ENCODE measurements at places on chromosomes 5 and 9. TPM values are rescaled to one million over a fixed set of nuclear protein-coding genes. Genes with fewer than 3 reads are reported as not detected.

- DNase-seq = no peak
Measured at GRCh38 chr5:170361116-170361515, 28.1 kb downstream of the KCNMB1 start.

GRCh38 chr9:101121836-101122399 is 93.4 kb downstream of the PLPPR1 start:
- DNase-seq = no peak

The ENTR1 gene
- 44.0 TPM for total RNA-seq

GRCh38 chr9:118975736-118976135 is 393.5 kb downstream of the BRINP1 start:
- no peak for DNase-seq

The GGTA1 gene
- 3.1 TPM for total RNA-seq

DNA sequence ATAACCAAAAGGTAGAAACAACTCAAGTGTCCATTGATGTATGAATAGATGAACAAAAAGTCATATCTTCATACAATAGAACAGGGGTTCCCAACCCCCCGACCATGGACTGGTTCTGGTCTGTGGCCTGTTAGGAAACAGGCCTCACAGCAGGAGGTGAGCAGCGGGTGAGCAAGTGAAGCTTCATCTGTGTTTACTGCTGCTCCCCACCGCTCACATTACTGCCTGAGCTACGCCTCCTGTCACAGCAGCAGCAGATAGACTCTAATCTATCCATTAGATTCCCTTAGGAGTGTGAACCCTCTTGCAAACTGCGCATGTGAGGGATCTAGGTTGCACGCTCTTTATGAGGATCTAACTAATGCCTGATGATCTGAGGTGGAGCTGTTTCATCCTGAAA is 478.0 kb downstream of the BRINP1 start:
- no peak for DNase-seq

DNA sequence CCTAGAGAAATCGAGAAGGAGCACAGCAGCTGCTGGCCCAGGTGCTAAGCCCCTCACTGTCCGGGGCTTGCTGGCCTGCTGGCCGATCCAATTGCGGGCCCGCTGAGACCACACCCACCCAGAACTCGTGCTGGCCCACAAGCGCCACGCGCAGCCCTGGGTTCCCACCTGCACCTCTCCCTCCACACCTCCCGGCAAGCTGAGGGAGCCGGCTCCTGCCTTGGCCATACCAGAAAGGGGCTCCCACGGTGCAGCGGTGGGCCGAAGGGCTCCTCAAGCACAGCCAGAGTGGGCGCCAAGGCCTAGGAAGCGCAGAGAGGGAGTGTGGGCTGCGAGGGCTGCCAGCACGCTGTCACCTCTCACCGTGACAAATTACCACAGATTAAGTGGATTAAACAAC is 6.8 kb upstream of the BNC2 start:
- DNase-seq = no peak

The F2RL2 gene
- total RNA-seq = 1.5 TPM

DNA sequence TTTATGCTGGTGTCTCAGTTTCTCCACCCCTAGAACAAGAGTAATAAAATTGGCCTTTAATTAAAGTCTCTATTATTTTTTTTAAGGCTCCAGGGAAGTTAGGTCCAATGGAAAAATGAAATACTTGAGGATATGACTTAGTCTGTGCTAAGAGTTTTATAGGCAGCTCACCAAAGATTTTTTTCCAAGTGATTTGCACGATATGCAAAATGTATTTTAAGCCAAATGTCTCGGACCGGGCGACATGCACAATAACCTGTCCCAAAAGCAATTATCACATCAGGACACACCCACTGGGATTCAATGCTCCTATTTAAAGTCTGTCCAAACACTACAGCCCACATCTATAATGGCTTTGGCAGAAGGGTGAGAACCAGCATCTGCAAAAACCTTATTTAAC is 136.1 kb upstream of the ANKH start:
- no peak for DNase-seq

DNA sequence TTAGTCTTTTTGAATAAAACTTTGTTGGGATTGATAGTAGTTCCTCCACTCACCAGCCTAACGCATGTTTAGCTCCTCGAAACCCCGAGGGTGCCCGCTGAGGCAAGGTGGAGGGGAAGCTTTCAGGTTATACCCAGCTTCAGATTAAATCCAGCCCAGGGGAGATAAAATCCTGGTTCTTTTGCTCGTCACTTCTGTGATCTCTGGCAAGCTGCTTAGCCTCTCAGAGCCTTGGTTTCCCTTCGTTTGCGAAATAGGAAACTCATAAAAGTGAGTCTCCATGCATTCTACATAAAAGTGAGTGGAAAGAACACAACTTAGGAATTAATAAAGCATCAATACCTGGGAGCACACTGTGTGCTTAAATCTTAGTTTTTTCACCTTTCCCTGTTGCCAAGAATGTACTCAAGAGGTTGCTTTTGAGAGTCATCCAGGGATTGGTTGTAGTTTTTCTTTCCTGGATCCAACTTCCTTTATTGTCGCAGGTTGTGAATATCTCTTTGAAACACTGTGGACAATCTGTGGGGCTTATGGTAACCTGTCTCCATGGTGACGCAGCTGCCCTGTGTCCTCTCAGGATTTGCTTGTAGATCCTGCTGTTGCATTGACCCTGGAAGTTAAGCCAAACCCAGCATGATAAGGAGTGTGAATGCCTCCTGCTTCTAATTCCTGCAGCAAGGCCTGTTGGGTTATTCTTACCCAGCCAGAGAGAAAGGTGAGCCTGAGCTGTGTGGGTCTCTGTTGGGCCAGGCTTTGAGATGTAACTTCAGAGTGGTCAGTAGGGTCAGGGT is 2.0 kb downstream of the GALNT12 start:
- DNase-seq = no peak

GRCh38 chr9:97940741-97941140 is 2.8 kb upstream of the HEMGN start:
- no peak for DNase-seq

- no peak for DNase-seq
Measured at GRCh38 chr9:101618698-101619097, 23.9 kb upstream of the PPP3R2 start.

DNA sequence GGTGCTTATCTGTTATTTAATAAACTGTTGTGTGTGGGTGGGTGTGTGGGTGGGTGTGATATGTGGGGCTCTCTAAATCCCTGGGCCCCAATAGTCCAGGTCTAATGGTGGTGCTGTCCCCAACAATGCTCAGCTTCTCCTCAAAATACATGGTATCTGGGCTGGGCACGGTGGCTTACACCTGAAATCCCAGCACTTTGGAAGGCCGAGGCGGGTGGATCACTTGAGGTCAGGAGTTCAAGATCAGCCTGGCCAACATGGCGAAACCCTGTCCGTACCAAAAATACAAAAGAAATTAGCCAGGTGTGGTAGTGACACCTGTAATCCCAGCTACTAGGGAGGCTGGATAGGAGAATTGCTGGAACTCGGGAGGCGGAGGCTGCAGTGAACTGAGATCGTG is 4.5 kb upstream of the ORM1 start:
- peak; percentile 3 for DNase-seq

The IGIP gene
- total RNA-seq = 33.5 TPM

DNA sequence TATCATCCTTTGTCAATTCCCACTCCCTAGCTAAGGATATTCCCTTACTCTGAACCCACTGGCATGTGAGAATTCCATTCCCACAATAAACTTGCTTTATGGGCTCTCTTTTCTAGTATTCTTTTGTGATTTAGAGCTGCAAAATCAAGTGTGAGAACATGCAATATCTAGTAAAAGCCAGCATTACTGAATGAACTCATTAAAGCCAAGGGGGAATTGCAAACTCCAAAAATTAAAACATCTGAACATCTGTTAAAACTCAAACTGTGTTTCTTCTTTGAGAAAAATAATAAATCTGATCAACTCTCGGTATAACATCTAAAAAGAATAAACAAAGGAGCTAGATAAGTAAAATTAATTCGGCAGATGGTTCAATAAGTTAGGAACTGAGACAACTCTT is 53.1 kb upstream of the MPDZ start:
- no peak for DNase-seq

- no peak for DNase-seq
Measured at GRCh38 chr5:95810305-95811125, 12.0 kb downstream of the GLRX start.

GRCh38 chr9:85007748-85008147 is 338.2 kb downstream of the NTRK2 start:
- DNase-seq = no peak

The BTNL8 gene
- not detected for total RNA-seq

- DNase-seq = no peak
Measured at GRCh38 chr5:164362835-164363234, 857.4 kb downstream of the MAT2B start.

- no peak for DNase-seq
Measured at GRCh38 chr9:109289186-109289585, 31.7 kb downstream of the EPB41L4B start.

DNA sequence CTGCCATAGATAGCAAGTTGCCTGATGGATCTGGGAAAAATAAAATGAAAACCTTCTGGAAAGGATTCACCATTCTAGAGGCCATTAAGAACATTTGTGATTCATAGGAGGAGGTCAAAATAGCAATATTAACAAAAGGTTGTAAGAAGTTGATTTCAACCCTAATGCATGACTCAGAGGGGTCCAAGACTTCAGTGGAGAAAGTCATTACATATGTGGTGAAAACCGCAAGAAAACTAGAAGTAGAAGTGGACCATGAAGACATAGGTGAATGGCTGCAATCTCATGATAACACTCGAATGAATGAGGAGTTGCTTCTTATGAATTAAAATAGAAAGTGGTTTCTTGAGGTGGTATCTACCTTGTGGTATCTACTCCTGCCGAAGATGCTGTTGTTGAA is 86.6 kb downstream of the GABRA1 start:
- no peak for DNase-seq

The PDCD1LG2 gene
- total RNA-seq = 5.0 TPM

DNA sequence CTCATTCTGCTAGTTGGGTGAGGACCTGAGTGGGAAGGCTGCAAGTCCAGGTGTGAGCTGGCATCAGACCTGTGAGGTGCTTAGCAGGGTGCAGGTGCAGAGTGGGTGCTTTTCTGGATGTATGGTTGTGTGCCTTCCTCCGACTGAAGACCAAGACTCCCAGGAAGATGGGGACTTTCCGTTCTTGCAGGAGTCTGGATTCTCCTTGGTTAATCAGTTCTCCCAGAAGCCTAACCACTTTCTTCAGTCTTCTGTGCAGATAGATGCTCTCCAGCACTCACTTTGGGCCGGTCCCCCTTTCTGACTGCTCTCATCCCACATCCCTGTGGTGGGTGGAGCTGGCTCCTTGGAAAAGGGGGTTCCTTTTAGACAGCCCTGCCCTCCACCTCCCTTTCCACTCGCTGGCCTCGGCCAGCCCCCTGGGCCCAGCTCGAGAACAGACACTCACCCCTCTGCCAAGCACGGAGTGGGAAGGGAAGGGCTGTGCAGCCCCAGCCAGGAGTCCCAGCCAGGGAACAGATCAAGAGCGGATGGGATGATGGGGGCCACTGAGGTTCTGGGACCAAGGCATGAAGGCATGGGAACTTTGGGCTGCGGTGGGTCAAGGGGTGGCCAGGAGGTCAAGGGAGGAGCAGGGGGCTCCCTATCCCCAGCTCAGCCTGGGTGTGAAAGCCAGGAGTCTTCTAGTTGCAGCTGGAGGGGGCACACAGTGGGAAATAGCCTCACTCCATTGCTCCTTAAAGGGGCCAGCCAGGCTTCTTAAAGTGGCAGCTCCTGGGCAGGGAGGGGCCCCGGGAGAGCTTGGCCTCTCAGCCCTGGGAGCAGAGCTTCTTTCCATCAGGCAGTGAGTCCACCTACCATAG is 62.4 kb downstream of the FGF18 start:
- no peak for DNase-seq
